ENCODE measurements at places on chromosomes 3 and 15. TPM values are rescaled to one million over a fixed set of nuclear protein-coding genes. Genes with fewer than 3 reads are reported as not detected.

ATP2B2 gene
- polyA plus RNA-seq: 0.08 TPM

MYO5C gene
- polyA plus RNA-seq: 5.4 TPM

NPAP1 gene
- under 0.01 TPM for polyA plus RNA-seq

PRC1 gene
- polyA plus RNA-seq: 41.2 TPM

STRIT1 gene
- polyA plus RNA-seq: not detected

NR2E3 gene
- polyA plus RNA-seq: 0.25 TPM

PDZRN3 gene
- polyA plus RNA-seq: 17.2 TPM

TGM5 gene
- 12.9 TPM for polyA plus RNA-seq

ZNF80 gene
- polyA plus RNA-seq: 0.05 TPM

OXTR gene
- 1.4 TPM for polyA plus RNA-seq

GUCA1C gene
- polyA plus RNA-seq: not detected

RYK gene
- polyA plus RNA-seq: 24.7 TPM

TMEM212 gene
- polyA plus RNA-seq: not detected

CAPN3 gene
- 25.8 TPM for polyA plus RNA-seq

ITGA11 gene
- polyA plus RNA-seq: 0.45 TPM

GOLGA8M gene
- 0.43 TPM for polyA plus RNA-seq

Measured in esophagus (tissue), 2 donors.